ENCODE measurements at places on chromosomes 2 and 18.

DNA sequence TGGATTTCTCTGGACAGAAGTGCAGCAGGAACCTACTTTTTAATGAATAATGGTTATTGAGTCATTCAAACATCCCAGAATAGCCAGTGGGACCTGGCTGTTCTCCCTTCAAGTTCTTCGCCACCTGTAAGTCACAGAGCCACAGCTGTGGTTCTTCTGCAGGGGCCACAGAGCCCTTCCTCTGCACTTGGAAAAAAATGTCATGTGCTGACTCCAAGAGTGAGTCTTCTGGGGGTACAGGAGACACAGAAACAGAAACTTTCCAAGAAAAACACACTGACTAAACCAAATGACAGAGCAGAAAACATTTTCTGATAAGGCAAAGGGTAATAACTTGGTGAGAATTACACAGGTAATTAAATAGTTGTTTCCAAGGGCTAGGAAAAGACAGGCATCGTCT lies 68.7 kb upstream of the FN1 start:
- no peak for DNase-seq

DNA sequence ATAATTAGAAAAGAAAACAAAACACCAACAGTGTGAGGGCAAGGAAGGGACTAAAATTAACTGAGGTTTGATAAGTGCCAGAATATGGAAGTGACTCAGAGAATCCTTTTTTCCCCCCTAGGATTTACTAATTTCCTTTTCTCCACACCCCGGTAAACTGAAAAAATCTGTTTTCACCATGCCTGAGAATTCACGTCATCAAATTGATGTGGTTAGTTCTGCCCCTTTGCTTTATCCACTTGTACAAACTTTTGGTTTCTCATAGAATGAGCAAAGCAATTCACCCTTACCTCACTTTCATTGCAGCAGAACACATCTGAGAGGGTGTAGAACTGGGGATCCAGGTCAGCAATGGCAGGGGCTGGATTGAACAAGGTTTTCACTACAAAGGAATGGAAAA lies 57.8 kb downstream of the RBKS start:
- DNase-seq: no peak

GRCh38 chr2:6916736-6917070 lies 509 bp upstream of the RNF144A start:
- DNase-seq: no peak

- no peak for DNase-seq
These were observed 198.3 kb downstream of the LDLRAD4 start for GRCh38 chr18:13416848-13417247.

DNA sequence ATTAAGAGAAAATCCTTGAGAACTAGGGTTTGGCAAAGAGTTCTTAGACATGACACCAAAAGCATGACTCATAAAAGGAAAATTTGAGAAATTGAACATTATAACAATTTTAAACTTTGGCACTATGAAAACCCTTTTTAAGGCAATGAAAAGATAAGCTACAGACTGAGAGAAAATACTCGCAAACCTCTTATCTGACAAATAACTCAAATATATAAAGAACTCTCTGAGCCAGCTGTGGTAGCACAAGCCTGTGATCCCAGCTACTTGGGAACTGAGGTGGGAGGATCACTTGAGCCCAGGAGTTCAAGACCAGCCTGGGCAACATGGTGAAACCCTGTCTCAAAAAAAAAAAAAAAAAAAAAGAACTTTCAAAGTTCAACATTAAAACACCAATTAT lies 70.5 kb downstream of the FAM168B start:
- DNase-seq: no peak

DNA sequence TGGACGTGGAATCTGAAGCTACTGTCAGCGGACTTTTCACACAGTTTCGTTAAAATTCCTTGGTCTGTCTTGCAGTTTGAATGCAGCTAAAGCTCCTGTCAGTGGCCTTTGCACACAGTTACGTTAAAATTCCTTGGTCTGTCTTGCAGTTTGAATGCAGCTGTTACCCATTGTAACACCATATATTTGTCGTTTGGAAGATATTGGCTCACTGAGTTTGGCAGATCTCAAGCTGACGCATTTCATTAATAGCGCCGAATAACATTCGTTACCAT lies 1.0 kb downstream of the LIMS1 start:
- no peak for DNase-seq

- peak; percentile 9 for DNase-seq
These were observed 72.6 kb downstream of the STK39 start for GRCh38 chr2:168174756-168175155.

GRCh38 chr2:177733-178132 lies 86.1 kb downstream of the SH3YL1 start:
- DNase-seq: no peak

DNA sequence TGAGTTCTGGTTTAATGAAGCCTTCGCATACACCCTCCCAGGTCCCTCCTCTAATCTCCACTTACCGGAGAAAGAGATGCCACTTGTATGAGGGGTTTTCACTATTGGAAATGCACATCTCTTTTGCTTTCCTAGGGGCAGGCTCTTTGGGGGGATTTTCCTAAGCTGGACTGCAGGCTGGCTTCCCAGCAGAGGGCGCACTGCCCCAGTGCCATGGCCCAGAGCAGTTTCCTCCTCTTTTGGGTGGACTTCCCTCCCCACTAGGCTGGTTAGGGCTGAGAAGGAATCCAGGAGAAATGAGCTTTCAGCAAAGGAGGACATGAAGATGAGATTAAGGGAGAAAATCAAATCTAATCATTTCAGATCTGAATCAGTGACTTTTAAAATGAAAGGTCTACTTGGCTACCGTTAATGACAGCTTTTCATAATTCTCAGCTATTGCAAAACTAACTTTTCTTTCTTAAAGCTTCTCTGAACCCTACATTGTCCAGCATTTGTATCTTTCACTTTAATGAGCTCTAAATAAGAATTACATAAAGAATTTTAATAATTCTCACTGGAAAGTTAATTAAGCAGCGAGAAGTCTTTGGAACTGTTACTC lies 784.1 kb upstream of the FANCL start:
- peak; percentile 1 for DNase-seq

GRCh38 chr2:239327536-239328350 lies 73.1 kb downstream of the HDAC4 start:
- DNase-seq: no peak

DNA sequence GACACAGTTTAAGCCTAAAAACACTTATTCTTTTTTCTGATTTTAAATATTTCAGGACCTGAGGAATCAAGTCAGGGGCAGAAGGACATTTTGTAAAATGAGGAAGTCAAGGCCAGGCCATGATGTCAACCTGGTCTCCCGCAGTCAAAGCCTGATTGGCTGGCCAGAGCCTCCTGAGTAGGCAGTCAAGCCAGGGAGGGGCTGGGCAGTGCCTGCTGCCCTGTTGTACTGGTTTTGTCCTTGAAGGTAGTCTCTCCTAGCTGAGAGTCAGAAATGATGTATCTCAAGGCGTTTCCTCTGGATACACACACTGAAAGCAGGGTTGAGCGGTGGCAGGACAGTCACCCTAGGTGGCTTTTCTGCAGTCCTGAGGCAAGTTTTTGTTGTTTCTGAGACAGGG lies 19.8 kb downstream of the CCT7 start:
- no peak for DNase-seq

DNA sequence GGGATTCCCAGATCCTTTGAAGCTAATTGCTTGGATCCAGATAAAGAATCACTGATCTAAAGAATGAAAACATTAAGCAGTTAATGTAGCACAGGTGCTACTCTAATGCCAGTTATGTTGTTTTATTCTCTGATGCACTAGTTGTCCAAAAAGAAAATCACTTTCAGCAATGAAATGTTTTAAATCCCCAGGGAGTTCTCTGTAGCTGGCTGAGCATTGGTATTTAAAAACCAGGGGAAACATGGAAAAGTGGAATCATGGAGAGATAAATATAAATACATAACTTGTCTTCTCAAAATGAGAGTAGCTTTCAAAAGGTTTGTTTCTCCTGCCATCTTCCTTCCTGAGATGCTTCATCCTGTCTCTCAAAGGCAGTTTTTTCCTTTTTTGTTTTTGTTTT lies 37.7 kb downstream of the CD302 start:
- DNase-seq: no peak

GRCh38 chr18:62198259-62198658 lies 11.2 kb downstream of the RELCH start:
- DNase-seq: no peak

DNA sequence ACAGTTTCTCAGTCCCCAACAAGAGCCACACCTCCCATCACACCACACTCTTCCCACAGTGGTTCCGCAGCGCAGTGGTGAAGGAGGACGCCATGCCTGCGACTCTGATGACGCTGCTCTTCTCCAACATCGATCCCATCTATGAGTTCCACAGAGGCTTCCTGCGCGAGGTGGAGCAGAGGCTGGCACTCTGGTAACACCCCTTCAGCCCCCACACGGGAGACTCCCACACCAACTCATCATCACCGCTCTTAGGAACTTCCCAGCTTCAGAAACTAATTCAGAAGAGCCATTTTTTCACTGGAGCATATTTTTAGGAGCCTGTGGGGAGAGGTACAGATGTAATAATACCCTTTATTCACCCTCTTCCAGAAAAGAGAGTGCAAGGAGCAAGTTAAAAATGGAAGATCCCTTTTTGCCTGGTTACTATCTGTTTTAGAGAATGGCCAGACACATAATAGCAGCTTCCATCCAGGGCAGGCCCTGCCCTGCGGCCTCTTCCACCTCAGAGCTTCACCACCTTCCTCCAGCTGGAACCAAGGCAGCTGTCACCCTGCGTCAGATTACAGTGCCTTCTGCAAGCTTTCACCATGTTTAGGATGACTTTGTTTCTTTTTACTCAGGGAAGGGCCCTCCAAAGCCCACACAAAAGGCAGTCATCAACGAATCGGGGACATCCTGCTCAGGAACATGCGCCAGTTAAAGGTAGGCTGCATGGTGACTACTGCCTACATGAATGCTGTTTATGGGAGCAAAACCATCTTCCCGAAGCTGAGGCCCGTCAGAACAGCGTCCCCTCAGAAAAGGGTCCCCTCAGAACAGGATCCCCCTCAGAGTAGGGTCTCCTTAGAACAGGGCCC lies 44.9 kb downstream of the STK25 start:
- DNase-seq: no peak

All from CD4-positive, alpha-beta T cell treated with Interleukin-6 at 100 ng/mL for 8 hours (primary cell).